Activated T-cell treated with anti-CD3 and anti-CD28 coated beads for 24 hours (primary cell): ENCODE measurements at places on chromosomes 7 and 10.

GRCh38 chr10:103691723-103692435 is 163.5 kb downstream of the SH3PXD2A start:
- no peak for DNase-seq

GRCh38 chr10:113104047-113104446 is 154.0 kb downstream of the TCF7L2 start:
- no peak for DNase-seq

GRCh38 chr10:131770946-131771633 is 129.7 kb upstream of the PPP2R2D start:
- DNase-seq = no peak

DNA sequence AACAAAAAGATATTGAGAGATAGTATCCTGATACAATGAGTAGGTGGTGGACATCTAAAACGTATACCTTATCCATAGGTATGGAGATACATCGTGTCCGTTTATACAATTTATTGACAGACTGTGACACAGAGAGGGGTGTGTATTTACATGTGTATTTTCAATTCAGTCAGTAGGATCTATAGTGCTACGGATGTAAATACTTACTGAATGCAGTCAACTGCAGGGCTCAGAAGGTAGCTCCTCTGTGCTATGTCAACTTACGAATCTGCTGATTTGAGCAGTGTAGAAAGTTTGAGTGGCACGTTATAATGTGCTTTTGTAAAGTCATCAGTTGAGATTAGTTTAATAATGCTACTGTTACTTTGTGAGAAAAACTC is 626 bp downstream of the ZNF804B start:
- DNase-seq = no peak

DNA sequence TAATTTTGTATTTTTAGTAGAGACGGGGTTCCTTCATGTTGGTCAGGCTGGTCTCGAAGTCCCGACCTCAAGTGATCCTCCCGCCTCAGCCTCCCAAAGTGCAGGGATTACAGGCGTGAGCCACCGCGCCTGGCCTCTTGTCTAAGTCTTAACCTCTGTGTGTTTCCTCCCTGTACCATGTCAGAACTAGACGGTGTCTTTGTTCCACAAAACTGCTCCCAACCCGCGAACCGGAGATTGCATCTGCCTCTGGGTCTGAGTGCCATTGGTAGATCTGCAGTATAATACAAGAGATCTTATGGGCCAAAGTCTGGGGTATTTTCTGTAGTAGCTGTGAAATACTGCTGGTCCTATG is 1.3 kb upstream of the EEF1AKMT2 start:
- DNase-seq = no peak

- DNase-seq = no peak
These were observed 179.5 kb upstream of the PLXNA4 start for GRCh38 chr7:132755538-132756483.

DNA sequence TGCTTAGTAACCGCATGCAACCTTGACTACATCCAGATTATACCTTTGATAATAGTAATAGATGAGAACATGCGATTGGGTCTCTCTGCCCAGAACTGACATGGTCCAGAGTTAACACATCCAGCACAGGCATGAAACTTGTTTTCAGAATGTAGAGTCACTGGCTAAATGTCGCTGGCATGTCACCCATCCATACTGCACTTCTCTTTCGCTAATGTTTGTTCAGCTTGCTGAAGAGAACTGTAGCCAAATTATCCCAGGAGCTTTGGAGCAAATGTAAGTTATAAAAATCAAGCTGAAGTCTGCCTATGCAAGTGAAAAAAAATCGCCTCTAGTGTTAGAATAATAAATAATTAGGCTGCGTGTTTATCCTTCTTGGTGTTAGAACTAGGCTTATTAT is 98.2 kb downstream of the PRTFDC1 start:
- no peak for DNase-seq

DNA sequence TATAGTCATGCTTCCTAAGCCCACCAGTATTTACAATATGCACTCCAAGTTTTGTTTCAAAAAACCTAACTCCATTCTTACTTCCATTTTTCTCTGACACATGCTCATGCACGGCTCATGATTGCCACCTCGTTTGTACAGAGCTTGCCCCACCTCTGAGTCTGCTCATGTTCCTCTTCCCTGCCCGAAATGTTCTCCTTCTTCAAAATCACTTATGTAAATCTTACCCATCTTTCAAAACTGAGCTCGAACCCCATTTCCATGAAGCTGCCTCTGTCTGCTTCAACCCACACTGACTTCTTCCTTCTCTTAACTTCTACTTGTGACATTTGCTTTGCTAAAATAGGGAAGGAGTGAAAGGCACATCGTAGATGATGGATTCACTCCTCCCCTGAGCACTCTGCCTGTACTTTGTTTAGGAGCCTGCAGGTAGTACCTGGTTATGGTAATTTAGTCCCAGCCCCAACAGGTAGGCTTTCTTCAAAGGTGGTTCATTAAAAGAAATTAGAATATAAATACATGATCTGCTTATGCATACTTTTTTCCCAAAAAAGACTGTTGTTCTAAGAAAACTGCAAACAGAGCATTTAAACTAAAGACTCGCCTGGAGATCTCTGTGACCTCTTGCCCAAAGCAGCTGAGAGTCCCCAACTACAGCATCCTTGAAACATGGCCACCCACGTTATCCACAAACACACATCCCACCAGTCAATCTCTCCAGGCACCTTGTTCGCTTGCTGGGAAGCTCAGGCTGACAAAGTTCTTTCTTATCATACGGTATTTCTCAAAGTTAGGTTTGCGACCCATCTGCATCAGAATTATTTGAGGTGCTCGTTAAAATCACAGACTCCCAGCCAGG is 172.0 kb downstream of the DGKI start:
- no peak for DNase-seq

- DNase-seq = no peak
These were observed 26.9 kb downstream of the ADAMTS14 start for GRCh38 chr10:70699063-70699658.
